ENCODE measurements at places on chromosomes 5 and 9.

- DNase-seq: no peak
These were observed 24.3 kb downstream of the FBXO38 start for GRCh38 chr5:148408092-148408491.

- DNase-seq: no peak
These were observed 42.4 kb upstream of the ZBED3 start for GRCh38 chr5:77129391-77129990.

DNA sequence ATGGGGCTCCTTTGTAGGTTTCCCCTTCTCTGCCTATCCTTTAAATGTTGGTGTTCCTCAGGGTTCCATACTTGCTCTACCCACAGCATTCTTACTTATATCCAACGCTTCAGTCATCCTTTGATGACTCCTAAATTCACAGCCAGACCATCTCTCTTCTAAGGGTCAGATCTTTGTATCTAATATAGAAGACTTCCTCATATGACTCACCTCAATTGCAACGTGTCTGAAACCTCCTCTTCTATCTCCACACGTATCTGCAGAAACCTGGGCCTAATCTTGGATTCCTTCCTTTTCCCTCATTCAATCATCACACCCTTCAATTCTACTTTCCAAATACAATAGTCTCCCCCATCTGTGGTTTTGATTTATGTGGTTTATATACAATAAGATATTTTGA is 68.3 kb downstream of the HMGCR start:
- DNase-seq: no peak

DNA sequence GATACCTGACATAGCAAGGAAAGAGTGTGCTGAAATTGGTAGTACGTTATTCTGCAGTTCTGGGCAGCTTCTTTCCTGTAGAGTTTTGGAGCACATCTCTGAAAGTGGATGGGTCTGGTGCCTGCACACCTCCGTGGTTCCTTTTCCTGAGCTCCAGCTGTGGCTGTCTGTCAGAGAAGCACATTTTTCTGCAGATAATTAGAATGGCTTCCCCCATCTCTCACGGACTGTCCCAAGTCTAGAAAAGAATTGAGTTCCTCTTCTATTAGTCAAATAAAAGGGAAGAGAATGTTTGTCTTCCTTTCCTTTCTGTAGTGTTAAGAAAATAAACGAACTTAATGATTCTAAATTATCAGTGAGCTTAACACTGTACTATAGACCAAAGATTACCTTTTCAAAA is 55.7 kb downstream of the VCAN start:
- DNase-seq: no peak

GRCh38 chr9:133253268-133253667 is 21.7 kb downstream of the ABO start:
- DNase-seq: no peak
